ENCODE measurements at places on chromosomes 7 and 10.

DNA sequence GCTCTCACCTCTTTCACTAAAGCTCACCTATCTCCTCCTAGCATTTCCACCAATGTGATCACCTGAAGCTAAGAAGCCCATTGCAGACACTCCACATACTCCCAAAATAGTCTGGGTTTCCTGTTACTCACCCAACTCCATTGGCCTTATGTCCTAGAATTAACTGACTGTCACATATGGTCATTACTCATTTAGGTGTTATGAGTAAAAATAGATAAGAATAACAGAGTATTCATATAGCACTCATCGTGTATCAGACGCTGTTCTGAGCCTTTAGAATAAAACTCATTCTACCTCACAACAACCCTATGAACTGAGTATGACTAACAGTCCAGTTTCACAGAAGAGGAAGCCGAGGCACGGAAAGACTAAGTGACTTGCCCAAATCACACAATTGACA is 174.2 kb upstream of the NPVF start:
- DNase-seq, result no peak

DNA sequence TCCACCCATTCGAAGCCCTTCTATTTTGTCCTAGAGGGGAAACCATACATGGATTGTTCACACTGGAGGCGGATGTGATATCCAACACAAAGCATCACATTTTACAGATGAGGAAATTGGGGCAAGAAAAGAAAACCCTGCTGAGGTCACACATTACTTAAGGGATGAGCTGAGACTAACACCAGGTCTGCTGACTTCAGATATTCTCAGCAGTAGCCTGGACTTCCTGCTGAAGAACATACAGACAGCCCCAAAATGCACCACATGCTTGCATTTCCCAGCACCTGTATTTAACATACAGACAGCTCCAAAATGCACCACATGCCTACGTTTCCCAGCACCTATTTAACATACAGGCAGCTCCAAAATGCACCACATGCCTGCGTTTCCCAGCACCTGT is 11.2 kb downstream of the GIMAP5 start:
- DNase-seq, result no peak

DNA sequence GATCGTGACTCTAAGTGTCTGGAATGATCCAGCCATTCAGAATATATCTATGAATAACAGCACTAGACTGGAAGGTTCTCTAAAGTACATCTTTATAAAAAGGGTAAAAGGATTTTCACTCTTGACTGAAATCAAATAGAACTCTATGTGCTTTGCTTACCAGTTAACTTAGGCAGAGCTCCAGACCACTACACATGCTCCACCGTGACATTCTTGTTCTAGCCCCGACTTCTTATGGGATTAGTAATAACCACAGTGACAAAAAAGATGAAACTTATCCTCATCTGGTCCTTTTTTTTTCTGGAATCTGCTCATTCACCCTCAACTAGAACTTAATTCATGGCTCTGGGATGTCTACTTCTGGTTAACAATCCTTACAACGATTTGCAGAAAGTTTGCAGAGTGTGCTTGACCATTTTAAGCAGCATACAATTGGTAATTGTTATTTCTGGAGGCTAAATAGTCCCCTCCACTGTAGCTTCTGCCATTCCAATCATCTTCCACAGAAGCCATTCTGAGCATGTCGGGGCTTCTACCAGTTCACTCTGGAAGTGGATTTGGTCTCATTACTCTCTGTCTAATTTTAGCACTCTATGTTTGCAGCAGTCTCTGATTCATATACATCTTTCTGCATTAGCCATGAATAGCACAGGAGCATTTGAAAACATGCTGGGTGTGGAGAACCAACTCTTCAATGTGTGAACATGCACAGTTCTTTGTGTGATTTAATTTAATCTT is 163.7 kb upstream of the CDC14C start:
- no peak for DNase-seq

- no peak for DNase-seq
Observed at GRCh38 chr7:13551503-13551902, 438.0 kb downstream of the ETV1 start.

DNA sequence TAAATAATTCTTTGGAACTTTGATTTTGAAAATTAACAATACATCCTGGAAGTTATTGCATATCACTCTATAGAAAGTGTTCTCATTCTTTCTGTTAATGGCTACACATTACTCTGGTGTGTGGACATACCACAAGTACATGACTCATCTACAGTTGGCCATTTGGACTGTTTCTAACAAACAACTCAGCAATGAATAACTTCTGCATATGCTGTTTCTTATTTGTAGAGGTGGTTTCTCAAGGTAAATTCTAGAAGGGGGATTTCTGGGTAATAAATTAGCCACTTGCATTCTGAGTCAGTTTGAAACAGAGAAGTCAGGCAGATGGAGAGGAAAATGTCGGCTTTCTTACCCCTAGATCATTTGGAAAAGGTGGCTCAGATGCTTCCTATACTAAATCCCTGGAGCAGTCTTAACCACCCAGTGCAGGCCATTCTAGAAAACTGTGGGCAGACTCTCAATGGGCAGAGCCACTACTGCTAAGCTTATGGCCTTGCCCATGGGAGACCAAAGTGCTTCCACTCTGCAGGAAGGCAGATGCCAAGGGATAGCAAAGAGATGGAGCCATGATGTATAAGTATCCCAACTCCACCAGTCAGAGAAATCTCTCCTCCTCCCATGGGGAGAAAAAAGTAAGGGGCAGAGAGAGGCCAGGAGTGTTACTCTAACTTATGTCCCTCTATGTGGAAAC is 194.0 kb upstream of the PLPP4 start:
- DNase-seq, result no peak

GRCh38 chr7:221978-222715 is 29.8 kb downstream of the FAM20C start:
- no peak for DNase-seq

DNA sequence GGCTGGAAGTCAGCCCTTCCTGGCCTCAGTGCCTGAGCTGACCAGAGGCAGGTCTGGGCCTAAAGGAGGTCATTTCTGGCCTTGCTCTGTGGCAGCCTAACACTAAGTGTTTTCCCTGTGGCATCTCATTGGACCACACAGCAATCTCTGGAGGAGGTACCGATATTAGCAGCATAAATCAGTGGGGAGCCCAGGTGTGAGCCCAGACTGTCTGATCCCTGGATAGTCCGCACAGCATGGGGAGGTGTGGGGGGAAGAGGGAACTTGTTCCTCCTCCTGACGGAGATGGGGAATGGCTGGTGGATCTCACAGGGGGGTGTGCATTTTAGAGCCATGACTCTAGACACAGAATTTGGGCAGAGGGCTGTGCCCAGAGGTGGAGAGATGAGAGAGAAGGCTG is 11.0 kb upstream of the PPIF start:
- DNase-seq, result no peak

- no peak for DNase-seq
Observed at GRCh38 chr7:73449422-73449821, 15.8 kb downstream of the FZD9 start.

GRCh38 chr7:1933066-1933750 is 263.1 kb downstream of the ELFN1 start:
- DNase-seq, result no peak

DNA sequence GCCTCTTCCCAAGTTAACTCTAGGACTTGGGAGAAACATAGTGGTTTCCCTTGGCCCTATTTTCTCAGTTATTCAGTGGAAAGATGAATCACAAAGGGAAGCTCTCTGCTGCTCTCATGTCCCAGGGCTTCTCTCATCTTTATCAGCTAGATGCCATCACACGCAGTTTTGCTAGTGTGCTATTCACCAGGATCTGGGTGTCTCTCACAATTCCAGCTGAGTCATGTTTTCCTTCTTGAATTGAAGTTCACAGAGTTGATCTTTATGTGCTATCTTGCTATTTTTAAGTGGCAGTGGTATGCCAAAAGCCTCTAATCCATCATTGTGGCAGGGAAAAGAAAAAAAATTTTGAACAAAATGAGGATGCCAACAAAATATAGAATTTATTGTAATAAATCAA is 101.3 kb downstream of the TWIST1 start:
- no peak for DNase-seq

GRCh38 chr7:130639388-130639787 is 29.2 kb downstream of the COPG2 start:
- DNase-seq, result no peak

GRCh38 chr10:14884082-14884481 is 5.4 kb downstream of the SUV39H2 start:
- DNase-seq, result no peak

- no peak for DNase-seq
Observed at GRCh38 chr10:80289451-80290287, at the start of gene MAT1A. Gene MAT1A, minus strand, starts transcription at chr10:80289658. Its CDS starts 235 bp downstream, at chr10:80289423.

GRCh38 chr7:5638994-5639393 is 142.5 kb downstream of the RNF216 start:
- DNase-seq, result no peak

DNA sequence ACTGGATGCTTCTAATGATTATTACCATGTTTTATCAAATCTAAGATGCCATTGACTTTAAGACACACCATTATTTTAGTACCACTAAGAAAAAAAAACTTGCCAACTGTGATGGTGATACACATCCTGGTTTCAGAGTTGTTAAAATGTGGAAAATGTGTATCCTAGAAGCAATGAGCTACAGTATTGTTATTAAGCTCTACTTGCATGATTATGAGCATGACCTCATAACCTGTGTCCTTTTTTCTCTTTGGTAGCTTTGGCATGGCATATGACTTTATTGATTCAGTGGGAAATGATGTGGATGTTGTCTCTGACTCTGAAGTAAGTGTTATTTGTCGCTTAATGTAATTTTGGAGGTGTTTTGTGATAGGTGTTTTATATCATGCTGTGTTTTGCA is 3.3 kb downstream of the EDRF1 start:
- no peak for DNase-seq

DNA sequence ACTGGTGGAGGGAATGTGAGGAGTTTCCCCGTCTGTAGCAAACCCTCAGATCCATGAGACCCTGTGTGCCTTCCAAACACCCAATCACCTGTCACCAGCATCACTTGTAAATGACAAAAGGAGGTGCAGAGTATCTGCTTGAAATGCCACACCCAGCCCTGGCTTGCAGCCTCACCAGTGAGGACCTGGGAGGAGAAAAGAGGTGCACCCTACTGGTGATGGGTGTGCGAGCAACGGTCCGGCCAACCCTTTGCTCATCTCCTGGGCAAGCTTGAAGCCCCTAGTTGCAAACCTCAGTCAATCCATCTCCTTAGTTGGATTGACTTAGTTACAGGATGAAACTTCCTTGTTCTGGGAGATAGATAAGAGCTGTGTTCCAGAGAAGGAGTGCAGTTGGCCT is 62.4 kb upstream of the WAPL start:
- DNase-seq, result no peak

DNA sequence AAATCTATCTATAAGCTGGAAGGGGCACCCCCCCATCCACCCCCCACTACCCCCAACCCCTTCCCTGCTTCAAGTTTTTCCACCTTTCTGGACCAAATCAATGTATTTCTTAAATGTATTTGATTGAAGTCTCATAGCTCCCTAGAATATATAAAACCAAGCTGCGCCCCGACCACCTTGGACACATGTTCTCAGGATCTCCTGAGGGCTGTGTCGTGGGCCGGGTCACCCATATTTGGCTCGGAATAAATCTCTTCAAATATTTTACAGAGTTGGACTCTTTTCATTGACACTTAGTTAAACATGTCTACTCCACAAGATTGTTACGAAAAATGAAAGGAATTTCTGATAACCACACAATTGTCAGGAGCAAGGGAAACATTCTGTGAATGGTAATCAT is 215.6 kb downstream of the ADARB2 start:
- DNase-seq, result no peak

DNA sequence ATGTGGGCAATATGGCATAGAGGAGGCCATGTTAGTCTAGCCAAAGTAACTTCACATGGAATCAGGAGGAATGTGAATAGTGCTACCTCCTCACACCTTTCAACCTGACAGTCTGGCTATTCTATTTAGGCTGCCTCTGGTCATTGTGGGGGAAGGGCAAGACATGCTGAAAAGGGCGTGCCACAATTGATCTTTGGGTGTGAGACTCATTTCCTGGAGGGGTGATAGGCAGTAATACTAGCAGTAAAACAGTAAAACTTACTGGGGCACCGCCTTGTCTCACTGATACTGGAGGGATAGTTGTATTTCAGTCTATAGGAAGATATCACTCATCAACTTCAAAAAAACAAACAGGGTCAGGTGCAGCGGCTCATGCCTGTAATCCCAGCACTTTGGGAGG is 88.7 kb downstream of the TMEM168 start:
- no peak for DNase-seq

GRCh38 chr7:44331682-44332081 is 6.3 kb upstream of the CAMK2B start:
- no peak for DNase-seq

GRCh38 chr7:78080241-78080640 is 281.7 kb downstream of the PHTF2 start:
- no peak for DNase-seq

GRCh38 chr7:151251689-151252560 is 3.4 kb upstream of the SMARCD3 start:
- no peak for DNase-seq

DNA sequence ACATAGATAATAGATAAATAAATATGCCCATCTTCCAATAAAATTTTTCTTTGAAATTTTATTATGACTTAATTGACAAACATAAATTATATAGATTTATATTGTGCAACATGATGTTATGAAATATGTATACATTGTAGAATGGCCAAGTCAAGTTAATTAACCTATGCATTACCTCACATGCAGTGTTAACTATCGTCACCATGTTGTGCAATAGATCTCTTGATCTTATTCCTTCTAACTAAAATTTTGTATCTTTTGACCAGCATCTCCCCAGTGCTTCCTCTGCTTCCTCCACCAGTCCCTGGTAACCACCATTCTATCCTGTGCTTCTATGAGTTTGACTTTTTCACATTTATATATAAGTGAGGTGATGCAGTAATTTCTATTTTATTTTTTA is 259.6 kb downstream of the SUGCT start:
- DNase-seq, result no peak

DNA sequence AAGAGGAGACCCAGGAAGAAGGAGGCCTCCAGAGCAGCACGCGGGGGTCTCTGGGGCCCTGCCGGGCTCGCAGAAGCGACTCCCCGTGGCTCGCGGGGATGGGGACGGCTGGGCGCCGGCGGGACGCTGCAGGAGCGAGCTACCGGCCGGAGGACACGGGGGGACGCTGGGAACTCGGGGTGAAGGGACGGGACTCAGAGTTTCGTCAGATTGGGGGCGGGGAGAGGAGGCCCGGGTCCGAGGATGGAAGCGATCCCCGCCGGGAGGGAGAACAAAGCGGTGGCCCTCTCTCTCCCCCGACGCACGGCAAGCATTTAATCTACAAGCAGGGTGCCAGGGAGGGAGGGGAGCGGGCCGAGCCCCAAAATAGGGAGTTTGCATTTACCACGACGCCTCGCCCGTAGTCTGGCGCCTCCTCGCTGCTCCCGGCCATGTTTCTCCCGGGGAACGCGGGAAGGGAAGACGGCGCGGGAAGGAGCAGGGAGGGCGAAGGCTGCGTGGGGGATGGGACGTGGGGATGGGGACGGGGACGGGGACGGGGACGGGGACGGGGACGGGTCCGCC is at the start of gene PRTFDC1:
TSS of gene PRTFDC1 (minus strand) at position 464 of the 564 bp plus-strand sequence. CDS start at position 433, 31 bp downstream.
- DNase-seq, result peak; percentile 4
